ENCODE measurements at places on chromosomes 5 and 9.

DNA sequence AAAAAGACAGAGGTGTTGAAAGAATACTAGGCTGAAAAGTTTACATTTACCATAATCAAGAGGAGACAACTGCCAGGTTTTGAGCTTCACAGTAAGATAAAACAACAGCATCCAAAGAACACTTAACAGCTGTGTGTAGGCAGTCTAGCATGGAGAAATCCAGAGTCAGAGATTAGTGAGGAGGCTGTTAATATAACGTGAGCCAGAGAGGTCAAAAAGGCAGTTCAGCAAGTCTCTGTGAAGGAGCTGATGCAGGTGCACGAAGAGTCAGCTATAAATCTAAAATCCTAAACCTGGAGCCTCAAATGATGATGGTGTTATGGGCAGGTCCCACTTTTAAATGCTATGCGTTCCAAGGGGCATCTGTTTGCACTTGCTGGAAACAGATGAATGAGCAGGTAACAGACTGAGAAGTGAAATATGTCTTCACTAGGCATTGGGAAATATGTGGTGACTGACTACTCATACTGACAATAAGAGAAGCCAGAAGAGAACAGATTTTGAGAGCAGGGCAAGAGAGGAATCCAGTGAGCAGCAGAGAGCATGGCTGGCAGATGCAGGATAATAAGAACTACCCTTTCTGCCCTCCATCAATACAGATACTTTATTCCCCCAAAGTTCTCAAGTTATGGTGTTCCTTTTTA, 8.7 kb downstream of the APTX start:
- DNase-seq: no peak

DNA sequence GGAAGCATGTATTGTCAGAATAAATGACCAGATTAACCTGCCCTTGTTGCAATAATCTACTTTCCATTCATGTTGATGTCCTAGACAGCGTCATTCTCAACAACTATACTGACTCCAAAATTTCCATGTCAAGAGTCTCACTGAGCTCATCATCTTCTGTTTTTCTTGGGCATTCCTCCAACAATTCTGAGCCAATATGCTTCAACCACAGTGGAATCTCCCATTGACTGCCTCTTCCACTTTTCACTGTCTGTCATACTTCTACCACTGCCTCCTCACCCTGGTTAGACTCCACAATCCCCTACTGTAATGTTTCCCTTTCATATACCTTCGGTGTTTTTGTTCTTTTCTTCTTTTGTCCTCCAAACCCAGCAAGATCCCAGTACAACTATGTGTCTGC, 162.8 kb downstream of the TLE1 start:
- DNase-seq: no peak

GRCh38 chr5:124297826-124298225, 448.6 kb downstream of the ZNF608 start:
- DNase-seq: no peak

DNA sequence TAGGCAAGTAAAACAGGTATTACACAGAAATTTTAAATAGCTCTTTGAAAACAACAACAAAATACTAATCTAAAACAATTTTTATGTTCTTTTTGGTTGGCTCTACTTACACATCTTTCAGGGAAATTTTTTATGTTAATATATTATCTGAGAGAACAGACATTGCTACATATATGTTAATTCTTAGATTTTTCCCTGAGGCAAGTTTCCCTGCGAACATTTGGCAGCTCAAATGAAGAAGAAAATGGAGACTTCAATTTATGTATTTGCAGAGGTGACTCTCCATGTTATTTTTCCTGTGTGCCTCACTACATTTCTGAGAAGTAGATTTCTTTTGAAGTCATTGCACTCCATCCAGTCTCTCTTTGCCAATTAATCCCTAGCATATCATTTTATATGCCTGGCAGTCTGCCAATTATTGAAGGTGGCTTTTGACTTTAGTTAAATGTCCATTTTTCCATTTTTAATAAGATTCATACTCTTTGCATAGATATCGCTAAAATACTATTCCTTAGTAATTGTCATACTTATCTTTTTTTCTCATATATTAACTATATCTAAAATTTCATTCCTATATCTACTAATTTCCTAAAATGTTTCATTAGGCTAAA, 908.2 kb upstream of the CDH10 start:
- DNase-seq: no peak

DNA sequence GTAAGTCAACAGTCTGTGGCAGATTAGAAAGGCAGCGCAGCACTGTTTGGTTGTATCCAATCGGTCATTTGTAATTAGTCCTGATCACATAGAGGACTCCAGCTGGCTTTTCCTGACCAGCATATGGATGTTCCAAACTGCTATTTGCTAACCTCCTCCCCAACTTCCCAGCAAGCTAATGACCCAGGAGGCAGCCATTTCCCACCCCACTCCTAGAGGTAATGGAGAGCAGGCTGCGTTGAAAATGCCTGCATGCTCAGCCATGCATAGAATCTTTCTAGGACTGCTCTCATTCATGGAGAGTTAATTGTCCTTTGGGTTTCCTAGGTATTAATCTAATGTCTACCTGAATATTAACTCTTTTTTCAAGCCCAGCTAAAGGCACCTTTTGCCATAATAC, 850.6 kb upstream of the WWC1 start:
- DNase-seq: no peak

DNA sequence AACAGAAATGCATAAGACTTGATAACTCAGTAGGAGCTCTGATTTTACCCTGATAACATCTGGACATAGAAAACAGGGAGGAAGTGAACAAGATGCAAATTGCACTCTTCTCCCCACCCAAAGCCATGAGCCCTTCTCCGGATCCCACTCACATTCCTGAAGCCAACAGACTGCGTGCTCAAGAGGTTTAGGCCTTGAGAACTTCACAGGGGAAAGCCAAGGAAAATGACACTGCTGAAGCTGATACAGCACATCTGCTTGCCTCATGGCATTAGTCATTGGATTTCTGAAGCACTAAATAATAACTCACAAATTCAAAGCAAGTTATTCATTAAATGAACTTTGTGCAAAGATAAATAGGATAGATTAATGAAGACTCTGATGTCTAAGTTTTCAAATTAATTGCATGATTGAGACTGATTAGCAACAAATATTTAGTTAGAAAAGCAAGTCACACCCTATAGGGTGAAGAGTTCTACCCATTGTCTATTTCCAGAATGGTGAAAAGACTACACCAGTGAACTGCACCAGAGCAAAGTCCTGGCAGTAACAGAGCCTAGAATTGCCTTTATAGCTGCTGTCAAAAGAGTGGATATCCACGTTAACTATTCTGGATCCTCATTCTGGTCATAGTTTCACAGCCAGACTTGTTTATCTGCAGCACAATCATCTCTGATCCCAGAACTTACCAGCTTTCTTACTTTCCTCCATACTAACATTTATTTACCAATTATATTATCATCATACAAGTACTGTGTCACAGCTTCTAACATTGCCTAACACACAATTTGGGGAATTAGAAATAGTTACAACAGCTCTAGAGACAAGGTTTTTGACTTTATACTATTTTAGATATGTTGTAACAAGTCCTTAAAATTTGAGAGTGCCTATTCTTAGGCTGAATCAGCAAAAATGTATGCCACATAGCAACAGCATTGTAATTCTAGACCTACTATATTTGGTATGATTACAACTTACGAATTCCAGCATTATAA, 432.1 kb upstream of the RGMB start:
- DNase-seq: no peak

GRCh38 chr9:125732562-125732961, 14.6 kb upstream of the PBX3 start:
- DNase-seq: no peak

DNA sequence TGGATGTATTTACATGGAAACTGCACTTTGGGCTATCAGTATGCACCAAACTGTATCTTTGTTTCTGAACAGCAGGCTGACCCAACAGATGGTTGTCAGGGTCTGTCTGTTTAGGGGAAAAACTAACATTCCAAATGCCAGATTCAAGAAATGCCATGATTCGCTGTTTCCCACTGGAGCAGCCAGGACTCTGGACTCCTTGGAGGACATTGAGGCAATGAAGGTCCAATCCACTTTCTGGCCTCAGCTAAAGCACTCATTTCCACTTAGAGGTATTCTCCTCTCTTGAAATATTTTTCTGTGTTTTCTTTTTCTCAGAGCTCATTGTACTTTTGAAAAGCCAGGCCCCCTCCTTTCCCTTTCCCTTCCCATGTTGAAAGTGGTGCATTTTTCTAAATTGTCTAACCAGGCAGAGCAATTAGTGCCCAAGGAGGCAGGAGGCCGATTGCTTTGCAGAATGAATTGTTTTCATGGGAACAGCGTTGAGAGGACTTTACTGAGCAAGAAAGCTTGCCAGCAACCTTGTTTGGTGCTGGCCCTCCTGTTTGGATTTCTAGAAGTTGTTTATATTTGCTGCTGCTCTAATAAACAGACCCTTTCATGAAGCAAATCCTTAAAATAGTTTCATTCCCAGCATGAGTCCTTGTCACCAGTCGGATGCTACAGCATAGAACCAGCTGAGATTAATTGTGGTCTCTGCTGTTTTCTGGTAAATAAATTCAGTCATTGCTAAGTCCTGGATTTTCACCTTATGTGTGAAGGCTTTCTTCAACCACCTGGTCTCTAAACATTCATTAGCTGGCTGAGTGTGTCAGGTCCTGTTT, 132.8 kb upstream of the TAF11L2 start:
- no peak for DNase-seq

DNA sequence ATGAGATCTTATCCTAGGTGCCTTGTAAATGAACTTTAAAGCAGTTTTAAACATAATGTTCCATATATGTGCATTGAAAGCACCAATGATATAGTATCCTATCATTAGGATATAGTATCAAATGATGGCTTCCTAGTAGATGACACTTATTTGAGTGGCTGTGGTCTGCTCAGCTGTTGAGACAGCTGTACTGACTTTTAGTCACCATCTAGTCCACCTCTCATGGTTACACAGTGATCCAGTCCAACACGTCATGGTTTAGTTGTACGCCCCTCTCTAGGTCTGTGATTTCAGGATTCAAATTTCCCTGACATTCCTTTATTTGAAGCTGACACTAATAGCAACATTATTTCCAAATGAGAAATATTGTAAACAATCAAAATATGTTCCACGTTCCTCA, 127.3 kb upstream of the TUT7 start:
- no peak for DNase-seq

- DNase-seq: peak; percentile 4
Measured at GRCh38 chr9:89234205-89235067, 55.8 kb upstream of the SHC3 start.

GRCh38 chr5:150408231-150408943, 4.3 kb downstream of the CD74 start:
- peak; percentile 61 for DNase-seq

GRCh38 chr9:113155911-113156588, 5.2 kb downstream of the SLC31A2 start:
- DNase-seq: no peak

DNA sequence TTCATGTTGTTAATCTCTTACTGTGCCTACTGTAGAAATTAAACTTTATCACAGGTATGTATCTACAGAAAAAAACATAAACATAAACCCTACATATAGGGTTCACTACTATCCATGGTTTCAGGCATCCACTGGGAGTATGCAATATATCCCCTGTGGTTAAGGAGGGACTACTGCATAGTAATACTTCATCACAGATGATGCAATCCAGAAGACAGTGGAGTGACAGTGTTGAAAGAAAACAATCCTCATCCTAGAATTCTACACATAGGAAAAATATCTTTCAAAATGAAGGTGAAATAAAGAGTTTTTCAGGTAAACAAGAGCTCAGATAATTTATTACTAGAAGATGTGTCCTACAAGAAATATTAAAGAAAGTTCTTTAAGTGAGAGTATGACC, 105.9 kb downstream of the HOMER1 start:
- no peak for DNase-seq

DNA sequence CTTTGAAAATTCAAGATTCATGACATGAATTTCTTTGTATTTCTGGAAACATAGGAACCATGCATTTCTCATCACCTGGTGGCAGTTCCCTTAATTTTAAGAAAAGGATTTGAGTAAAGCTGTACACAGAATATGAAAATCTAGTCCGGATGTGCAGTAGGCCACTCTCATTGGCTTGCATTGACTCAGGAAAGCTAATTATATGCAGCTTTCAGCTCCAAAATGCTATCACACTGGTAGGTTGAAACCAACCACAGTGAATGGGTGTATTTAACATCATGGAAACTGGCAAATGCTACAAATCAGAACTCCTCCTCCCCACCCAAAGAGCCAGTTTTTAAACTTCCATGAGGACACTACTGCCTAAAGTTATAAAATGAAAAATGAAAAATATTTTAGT, 161.6 kb upstream of the FBXL17 start:
- no peak for DNase-seq

GRCh38 chr5:1208743-1209488, 7.5 kb downstream of the SLC6A19 start:
- no peak for DNase-seq

- no peak for DNase-seq
Measured at GRCh38 chr5:120091376-120091948, 372.6 kb upstream of the PRR16 start.

- DNase-seq: no peak
Measured at GRCh38 chr9:129472651-129473102, 148.2 kb downstream of the C9orf50 start.

- no peak for DNase-seq
Measured at GRCh38 chr5:25694801-25695200, 1050.0 kb upstream of the CDH10 start.
